GM12878 (cell line): ENCODE measurements at places on chromosomes 2 and 18. TPM values are rescaled to one million over a fixed set of nuclear protein-coding genes. Genes with fewer than 3 reads are reported as not detected.

DNA sequence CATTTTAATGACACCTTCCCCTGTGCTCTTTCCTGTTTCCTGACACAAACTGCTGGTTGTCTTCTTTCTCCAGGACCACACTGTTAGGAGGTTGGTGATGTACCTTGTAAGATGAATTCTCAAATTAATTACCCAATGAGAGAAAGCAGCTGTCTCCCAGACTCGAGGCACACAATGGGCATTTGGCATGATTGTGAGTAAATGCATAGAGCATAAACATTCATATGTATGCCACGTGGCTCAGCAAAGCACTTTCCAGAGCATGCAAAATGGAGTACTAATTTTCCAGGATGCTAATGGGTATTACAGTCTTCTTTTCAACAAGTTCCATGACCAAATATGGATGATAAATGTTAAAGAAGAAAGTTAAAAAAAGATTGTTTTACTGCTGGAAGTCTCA lies 235.2 kb upstream of the KLHL29 start:
- DNase-seq, result no peak

DNA sequence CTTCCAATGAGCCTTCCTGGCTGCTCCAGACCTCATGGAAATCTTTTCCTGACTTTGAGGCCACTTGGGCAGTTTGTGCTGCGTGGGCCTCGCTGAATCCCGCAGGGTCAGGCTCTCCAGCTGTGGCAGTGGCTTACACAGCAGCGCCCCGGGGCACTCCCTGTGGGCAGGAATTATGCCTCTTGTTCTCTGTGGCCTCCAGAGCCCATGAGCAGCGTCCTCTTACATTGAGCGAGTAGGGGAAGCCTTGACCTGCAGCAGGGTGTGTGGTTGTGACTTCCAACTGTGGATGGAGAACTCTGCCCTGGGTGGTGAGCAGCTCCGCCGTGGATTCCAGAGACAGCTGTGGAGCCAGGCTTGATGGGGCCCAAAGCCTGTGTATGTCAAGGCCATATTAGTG lies 180.8 kb downstream of the GLI2 start:
- DNase-seq, result no peak

The FRZB gene
- not detected in 2 replicates for polyA plus RNA-seq

The C2orf49 gene
- 15.1 and 15.2 TPM in 2 replicates for polyA plus RNA-seq
